Fibroblast of lung (primary cell): ENCODE measurements at places on chromosomes 13 and 19. TPM values are rescaled to one million over a fixed set of nuclear protein-coding genes. Genes with fewer than 3 reads are reported as not detected.
A peak's percentile ranks its signal among the peaks of the same experiment; 100 is the strongest.

The C19orf73 gene
- 0.51 and 0.83 TPM in 2 replicates for total RNA-seq

The NOTCH3 gene
- 18.2 and 26.4 TPM in 2 replicates for total RNA-seq

The CDX2 gene
- total RNA-seq: not detected in 2 replicates

The C5AR1 gene
- total RNA-seq: under 0.01 and 0.33 TPM in 2 replicates

The PBX4 gene
- total RNA-seq: 1.5 and 1.7 TPM in 2 replicates

DNA sequence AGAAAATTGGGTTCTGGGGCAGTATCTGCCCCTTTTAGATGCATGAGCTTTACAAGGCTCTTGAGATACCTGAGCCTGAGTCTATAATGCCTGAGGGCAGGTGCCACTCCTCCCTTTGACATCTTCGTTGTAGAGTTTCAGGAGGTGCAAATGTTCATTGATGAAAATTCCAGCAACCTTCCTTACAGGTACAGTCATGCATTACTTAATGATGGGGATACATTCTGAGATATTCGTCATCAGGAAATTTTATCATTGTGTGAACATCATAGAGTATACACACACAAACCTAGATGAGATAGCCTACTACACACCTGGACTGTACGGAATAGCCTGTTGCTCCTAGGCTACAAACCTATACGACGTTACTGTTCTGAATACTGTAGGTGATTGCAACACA is 310.0 kb downstream of the SHISA2 start:
- H3K27me3 ChIP-seq: no peaks in the 10 kb centered on the region
- no peaks in the 10 kb centered on the region for H3K4me1 ChIP-seq
- no peak for DNase-seq
- H3K36me3 ChIP-seq: no peaks in the 10 kb centered on the region
- H3K27ac ChIP-seq: no peak overlapping the region
- no peak overlapping the region for H3K4me3 ChIP-seq

DNA sequence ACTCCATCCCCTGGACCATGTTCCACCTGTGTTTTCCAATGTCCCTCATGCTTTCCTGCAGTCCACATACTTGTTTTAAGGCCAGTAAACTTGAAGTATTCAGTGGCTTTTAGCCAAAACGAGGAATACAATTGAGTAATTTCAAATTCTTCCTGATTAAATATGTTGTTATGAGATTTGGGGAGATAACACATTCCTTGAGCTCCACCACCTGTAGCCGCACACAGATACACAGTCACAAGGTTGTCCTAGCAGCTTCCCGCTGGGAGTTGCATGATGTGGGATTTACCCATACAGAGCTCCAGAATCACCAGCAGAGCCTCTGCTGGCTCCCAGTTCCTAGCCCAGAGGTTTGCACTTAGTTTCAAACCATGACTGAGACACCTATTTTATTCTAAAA is 53.6 kb upstream of the FRY start:
- no peak overlapping the region for H3K4me3 ChIP-seq
- H3K27me3 ChIP-seq: no peaks in the 10 kb centered on the region
- no peaks in the 10 kb centered on the region for H3K4me1 ChIP-seq
- H3K36me3 ChIP-seq: no peaks in the 10 kb centered on the region
- DNase-seq: no peak

- H3K4me1 ChIP-seq: no peaks in the 10 kb centered on the region
- H3K27me3 ChIP-seq: no peaks in the 10 kb centered on the region
- DNase-seq: no peak
- H3K27ac ChIP-seq: no peak overlapping the region
- H3K36me3 ChIP-seq: no peaks in the 10 kb centered on the region
These were observed 168.8 kb downstream of the OLFM4 start for GRCh38 chr13:53197424-53197823.

DNA sequence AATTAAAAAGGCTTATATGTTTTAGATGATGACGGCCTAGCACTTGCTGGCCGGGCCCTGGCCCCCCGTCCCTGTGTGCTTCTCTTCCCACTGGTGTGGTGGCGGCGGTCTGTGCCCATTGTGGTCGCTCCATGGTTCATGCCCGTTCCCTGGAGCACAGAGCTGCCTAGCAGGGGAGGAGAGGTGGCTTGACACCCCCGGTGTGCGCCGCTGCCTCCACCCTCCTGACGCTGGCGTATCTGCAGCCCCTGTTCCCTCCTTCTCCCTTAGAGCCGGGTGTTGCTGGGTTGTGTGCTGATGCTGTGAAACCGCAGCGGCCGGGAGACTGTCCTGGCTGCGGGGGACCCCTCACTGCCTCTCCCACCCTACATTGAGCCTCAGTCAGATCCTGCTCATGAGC is 29.1 kb downstream of the DOT1L start:
- H3K4me1 ChIP-seq: peaks cover 5% of the 10 kb centered on the region
- no peak overlapping the region for H3K4me3 ChIP-seq
- H3K27ac ChIP-seq: no peak overlapping the region
- H3K36me3 ChIP-seq: peaks cover 56% of the 10 kb centered on the region
- H3K27me3 ChIP-seq: no peaks in the 10 kb centered on the region
- no peak for DNase-seq

DNA sequence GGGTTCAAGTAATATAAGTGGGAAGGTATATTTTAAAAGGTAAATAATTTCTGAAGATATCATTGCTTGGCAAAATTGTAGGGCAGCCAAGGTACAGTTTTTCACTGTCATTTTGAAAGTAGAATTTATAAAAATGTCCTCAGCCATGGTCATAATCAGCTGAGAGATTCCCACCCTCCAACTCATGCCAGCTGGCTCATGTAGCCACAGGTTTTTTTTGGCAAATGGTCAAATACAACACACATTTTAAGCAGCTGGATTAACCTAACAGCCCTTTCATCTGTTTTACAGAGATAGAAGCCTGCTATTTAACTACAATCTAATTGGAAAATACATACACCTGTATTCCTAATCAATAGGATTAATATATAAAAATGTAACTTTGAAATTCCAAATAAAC is 619.2 kb upstream of the SGCG start:
- no peak for DNase-seq
- H3K36me3 ChIP-seq: no peaks in the 10 kb centered on the region
- H3K4me3 ChIP-seq: no peak overlapping the region
- no peak overlapping the region for H3K27ac ChIP-seq
- H3K27me3 ChIP-seq: no peaks in the 10 kb centered on the region
- no peaks in the 10 kb centered on the region for H3K4me1 ChIP-seq

GRCh38 chr13:44352671-44353070 is 21.0 kb upstream of the SERP2 start:
- H3K27me3 ChIP-seq: no peaks in the 10 kb centered on the region
- no peaks in the 10 kb centered on the region for H3K36me3 ChIP-seq
- no peak overlapping the region for H3K27ac ChIP-seq
- no peak overlapping the region for H3K4me3 ChIP-seq

- no peaks in the 10 kb centered on the region for H3K27me3 ChIP-seq
- H3K36me3 ChIP-seq: no peaks in the 10 kb centered on the region
- H3K4me3 ChIP-seq: no peak overlapping the region
- no peaks in the 10 kb centered on the region for H3K4me1 ChIP-seq
- no peak for DNase-seq
These were observed 18.3 kb upstream of the SLC1A5 start for GRCh38 chr19:46806656-46807055.

DNA sequence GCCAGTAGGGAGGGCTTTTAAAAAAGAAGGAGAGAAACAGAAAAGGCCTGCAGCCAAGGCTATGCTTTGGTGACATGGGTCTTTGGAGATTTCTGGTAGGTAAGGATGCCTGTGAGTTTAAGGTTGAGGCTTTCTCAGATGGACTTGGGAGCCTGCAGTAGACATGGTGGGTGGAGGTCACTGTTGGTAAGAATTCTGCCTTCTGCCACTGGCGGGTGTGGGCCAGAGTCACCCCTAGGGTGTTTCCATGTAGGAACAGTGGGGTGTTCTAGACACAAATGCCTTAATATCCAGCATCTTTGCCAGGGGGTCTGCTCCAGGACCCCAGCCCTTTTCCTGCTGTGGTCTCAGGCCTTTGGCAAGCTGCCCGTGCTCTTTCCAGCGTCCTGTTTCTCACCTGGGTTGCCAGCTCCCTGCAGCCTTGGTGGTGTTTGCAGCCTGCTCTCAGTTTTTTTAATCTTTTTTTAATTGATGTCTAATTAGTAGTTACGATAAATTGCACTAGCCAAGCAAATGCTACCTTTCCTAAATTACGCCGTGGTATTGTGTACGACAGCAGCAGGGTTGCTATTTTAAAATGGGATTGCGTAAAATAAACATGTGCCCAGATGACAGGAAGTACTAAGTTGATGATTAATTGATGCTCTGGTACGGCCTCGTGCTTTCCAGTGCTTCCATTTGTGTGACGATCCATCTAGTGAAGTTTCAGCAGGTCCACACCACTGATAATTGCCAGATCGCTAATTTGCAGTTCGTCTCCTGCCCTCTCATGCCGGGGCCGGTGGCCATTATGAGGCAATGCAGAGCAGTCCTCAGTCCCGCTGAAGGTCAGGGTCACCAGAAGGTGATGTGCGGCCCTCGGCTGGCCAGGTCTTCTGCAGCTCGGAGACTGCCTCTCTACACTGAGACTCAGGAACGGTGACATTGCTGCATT is 35.3 kb upstream of the NPAS1 start:
- no peak overlapping the region for H3K27ac ChIP-seq
- no peaks in the 10 kb centered on the region for H3K27me3 ChIP-seq
- H3K4me3 ChIP-seq: no peak overlapping the region
- H3K4me1 ChIP-seq: peaks cover 23% of the 10 kb centered on the region

- no peak overlapping the region for H3K27ac ChIP-seq
- no peaks in the 10 kb centered on the region for H3K27me3 ChIP-seq
- no peaks in the 10 kb centered on the region for H3K36me3 ChIP-seq
- DNase-seq: no peak
- no peaks in the 10 kb centered on the region for H3K4me1 ChIP-seq
These were observed 8.1 kb upstream of the ATG4D start for GRCh38 chr19:10535613-10536012.

DNA sequence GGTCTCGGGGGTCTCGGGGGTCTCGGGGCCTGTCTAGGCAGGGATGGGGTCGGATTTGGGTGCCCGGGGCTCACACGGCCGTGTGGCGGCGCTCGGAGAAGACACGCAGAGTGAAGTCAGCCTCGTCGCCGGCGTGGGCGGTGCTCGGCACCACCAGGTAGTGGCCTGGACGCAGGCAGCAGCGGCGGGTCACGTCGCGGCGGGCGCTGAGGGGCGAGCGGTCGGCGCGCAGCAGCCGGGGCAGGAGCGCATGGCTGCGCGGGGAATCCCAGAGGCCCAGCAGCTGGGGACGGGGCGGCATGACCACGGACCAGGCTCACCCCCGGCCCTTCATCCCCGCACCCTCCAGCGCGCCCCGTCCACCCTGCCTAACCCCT is 8.2 kb downstream of the CAPN12 start:
- no peak overlapping the region for H3K4me3 ChIP-seq
- peak; percentile 50 for DNase-seq
- H3K4me1 ChIP-seq: peaks cover 4% of the 10 kb centered on the region
- H3K27ac ChIP-seq: no peak overlapping the region
- H3K27me3 ChIP-seq: no peaks in the 10 kb centered on the region
- peaks cover 6% of the 10 kb centered on the region for H3K36me3 ChIP-seq

DNA sequence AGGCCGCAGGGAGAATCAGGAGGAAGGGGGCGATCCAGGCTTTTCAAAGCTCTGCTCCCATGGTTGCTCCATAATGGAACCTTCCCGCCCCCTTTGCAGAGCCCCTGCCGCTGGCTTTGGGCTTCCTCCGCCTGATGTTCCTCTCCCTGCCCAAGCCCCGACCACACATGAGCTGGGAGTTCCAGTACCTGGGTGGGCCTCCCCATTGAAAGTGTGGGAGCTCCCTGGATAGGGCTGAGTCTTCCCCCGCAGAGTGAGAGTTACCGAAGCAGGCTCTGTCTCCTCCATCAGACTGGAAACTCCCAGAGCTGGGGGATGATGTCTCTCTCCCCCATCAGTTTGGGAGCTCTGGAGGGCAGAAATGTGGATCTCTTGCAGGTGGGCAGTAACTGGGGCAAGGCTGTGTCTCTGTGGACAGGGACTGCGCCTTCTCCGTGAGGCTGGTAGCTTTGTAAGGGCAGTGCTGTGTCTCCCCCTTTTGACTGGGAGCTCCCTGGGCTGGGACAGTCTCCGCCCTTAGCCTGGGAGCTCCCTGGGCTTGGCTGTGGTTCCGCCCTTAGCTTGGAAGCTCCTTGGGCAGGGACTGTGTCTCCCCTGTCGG is 722 bp downstream of the DCAF15 start:
- H3K36me3 ChIP-seq: peaks cover 14% of the 10 kb centered on the region
- DNase-seq: peak; percentile 57
- H3K4me3 ChIP-seq: peak overlapping the region; percentile 86
- peaks cover 6% of the 10 kb centered on the region for H3K4me1 ChIP-seq

DNA sequence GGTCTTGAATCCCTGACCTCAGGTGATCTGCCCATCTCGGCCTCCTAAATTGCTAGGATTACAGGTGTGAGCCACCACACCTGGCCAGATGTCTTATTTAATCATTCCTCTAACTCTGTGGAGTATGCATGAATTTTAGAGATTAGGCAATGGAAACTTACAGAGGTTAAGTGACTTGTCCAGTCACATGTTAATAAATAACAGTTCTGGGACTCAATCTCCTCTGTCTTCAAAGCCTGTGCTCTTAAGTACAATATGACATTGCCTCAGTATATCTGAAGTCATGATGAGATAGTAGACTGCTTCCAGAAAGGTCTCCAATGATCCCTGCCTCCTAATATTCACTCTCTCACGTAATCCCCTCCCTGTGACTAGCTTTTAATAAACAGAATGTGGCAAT is 72.9 kb upstream of the TDRD3 start:
- H3K36me3 ChIP-seq: no peaks in the 10 kb centered on the region
- H3K27me3 ChIP-seq: no peaks in the 10 kb centered on the region
- no peak overlapping the region for H3K27ac ChIP-seq
- DNase-seq: no peak
- H3K4me1 ChIP-seq: no peaks in the 10 kb centered on the region

GRCh38 chr13:113832205-113832604 is 31.7 kb downstream of the GAS6 start:
- peaks cover 52% of the 10 kb centered on the region for H3K36me3 ChIP-seq
- no peak for DNase-seq
- H3K27me3 ChIP-seq: no peaks in the 10 kb centered on the region
- H3K27ac ChIP-seq: no peak overlapping the region
- no peak overlapping the region for H3K4me3 ChIP-seq

DNA sequence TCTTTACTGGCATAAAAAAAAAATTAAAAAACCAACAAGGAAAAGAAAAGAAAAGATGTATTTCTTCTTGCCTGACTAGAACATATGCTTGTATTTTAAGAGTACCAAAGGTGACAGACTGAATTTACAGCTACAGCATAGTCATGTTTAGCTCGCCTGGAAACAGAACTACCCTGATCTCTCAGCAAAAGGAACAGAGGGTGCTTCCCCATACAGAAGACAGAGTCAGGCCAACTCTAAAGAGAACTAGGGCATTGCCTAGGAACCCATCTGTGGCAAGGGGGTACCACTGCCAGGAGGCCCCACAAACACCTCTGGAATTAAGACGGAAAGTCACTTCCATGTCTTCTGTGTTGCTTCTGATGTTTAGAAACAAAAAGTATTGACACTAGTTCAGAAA is 252.1 kb upstream of the STARD13 start:
- H3K36me3 ChIP-seq: no peaks in the 10 kb centered on the region
- H3K27me3 ChIP-seq: no peaks in the 10 kb centered on the region
- no peak for DNase-seq
- peaks cover 2% of the 10 kb centered on the region for H3K4me1 ChIP-seq

GRCh38 chr13:110521946-110522345 is 39.6 kb downstream of the RAB20 start:
- no peak overlapping the region for H3K27ac ChIP-seq
- H3K36me3 ChIP-seq: no peaks in the 10 kb centered on the region
- no peak overlapping the region for H3K4me3 ChIP-seq
- no peak for DNase-seq

- peak; percentile 88 for DNase-seq
- no peaks in the 10 kb centered on the region for H3K27me3 ChIP-seq
- no peak overlapping the region for H3K4me3 ChIP-seq
- no peak overlapping the region for H3K27ac ChIP-seq
- no peaks in the 10 kb centered on the region for H3K36me3 ChIP-seq
- H3K4me1 ChIP-seq: peaks cover 5% of the 10 kb centered on the region
These were observed 32.2 kb upstream of the ARGLU1 start for GRCh38 chr13:106599875-106600797.
